Ovary (tissue), 10 donors: ENCODE measurements at places on chromosomes 4 and X.

- no peaks in the 10 kb centered on the region for H3K36me3 ChIP-seq
- no peaks in the 10 kb centered on the region for H3K27me3 ChIP-seq
- no peaks in the 10 kb centered on the region for H3K4me1 ChIP-seq
- H3K4me3 ChIP-seq, result no peak overlapping the region
- H3K27ac ChIP-seq, result no peak overlapping the region
Observed at GRCh38 chrX:97416461-97416860, 532.8 kb downstream of the RPA4 start.

GRCh38 chrX:17497193-17497592, 122.2 kb downstream of the NHS start:
- no peaks in the 10 kb centered on the region for H3K27me3 ChIP-seq
- DNase-seq, result no peak
- no peaks in the 10 kb centered on the region for H3K36me3 ChIP-seq
- H3K27ac ChIP-seq, result no peak overlapping the region
- H3K4me1 ChIP-seq, result no peaks in the 10 kb centered on the region

- H3K4me3 ChIP-seq, result no peak overlapping the region
- no peaks in the 10 kb centered on the region for H3K27me3 ChIP-seq
- H3K4me1 ChIP-seq, result peaks cover 7% of the 10 kb centered on the region
Observed at GRCh38 chr4:184099000-184099399, 118.7 kb downstream of the ENPP6 start.

DNA sequence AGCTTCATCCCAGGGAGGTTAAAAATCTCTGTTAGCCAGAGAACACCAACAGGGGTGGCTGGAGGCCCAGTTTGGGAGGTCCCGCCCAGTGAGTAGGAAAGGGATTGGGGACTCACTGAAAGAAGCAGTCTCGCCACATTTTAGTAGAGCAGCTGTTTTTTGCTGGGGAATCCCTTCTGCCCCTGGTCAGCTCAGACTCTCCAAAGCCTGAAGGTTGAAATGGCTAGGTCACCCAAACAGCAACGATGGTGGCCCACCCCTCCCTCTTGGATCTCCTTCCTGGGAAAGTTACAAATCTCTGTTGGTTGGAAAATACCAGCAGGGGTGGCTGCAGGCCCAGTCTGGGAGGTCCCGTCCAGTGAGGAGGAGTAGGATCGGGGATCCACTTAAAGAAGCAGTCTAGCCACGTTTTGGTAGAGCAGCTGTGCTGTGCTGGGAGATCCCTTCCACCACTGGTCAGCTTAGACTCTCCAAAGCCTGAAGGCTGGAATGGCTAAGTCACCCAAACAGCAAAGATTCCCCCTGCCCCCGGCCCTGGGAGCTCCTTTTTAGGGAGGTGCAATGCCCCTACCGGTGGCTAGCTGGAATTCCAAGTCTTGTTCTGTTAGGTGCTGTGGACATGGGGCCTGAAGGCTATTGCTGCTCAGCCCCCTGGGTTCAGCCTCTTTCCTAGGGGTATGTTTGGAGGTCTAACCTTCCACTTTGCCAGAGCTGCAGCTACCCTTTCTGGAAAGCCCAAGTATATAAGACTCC, 40.0 kb upstream of the TEX13A start:
- no peak for DNase-seq
- no peaks in the 10 kb centered on the region for H3K36me3 ChIP-seq

DNA sequence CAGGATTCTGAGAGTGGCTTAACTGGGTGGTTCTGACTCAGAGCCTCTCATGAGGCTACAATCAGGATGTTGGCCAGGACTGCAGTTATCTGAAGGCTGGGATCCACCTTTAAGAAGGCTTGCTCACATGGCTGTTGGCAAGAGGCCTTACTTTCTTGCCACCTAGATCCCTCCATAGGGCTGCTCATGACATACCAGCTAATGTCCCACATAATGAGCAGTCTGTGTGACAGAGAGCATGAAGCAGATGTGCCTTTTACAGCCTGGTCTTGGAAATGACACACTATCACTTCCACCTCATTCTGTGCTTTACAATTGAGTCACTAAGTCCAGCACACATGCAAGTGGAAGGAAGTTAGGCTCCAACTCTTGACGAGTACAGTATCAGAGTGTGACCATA, 4.3 kb upstream of the RBM3 start:
- no peaks in the 10 kb centered on the region for H3K36me3 ChIP-seq
- no peaks in the 10 kb centered on the region for H3K27me3 ChIP-seq
- no peak overlapping the region for H3K4me3 ChIP-seq
- DNase-seq, result no peak
- H3K27ac ChIP-seq, result no peak overlapping the region

DNA sequence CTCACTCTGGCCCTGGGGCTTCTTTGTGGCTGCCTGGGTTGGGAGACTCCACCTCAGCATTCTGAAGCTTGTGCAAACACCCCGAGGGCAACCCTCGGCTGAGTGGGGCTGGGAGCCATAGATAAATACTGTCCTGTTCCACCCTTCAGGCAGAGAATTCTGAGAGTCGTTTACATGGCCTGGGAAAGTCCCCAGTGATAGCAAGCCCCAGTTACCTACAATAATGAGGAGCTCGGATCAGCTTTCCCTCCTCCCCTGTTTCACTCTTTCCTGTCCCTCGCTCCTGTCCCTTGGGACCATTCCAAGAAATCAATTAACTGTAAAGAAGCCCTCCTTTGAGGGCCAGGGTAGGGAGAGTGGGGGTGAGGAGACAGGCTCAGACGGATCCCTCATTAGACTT, 31.6 kb upstream of the DDX3X start:
- H3K4me3 ChIP-seq, result no peak overlapping the region
- H3K27ac ChIP-seq, result no peak overlapping the region
- H3K36me3 ChIP-seq, result no peaks in the 10 kb centered on the region

DNA sequence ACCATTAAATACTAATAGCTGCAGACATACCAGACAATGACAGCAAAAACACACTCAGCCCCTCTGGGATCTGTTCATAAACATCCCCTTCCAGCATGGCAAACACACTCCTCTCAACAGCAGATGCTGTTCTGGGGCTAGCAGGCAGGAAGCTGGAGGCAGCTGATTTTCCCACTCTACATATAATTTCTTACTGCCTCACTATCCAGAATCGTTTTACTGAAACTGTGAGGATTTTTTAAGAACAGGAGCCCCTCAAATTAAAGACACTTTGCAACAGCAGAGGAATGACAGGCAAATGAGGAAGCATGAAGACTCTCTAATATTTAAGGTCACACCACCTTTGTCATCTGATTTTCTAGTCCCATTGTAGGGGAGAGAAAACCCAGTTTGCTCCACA, 2.2 kb downstream of the MAPK10 start:
- H3K4me3 ChIP-seq, result no peak overlapping the region
- H3K36me3 ChIP-seq, result no peaks in the 10 kb centered on the region
- no peak for DNase-seq
- H3K27me3 ChIP-seq, result no peaks in the 10 kb centered on the region
- H3K4me1 ChIP-seq, result peaks cover 9% of the 10 kb centered on the region
- no peak overlapping the region for H3K27ac ChIP-seq

GRCh38 chrX:29662759-29663503, 552.4 kb upstream of the MAGEB2 start:
- H3K4me3 ChIP-seq, result no peak overlapping the region
- H3K27me3 ChIP-seq, result no peaks in the 10 kb centered on the region
- no peaks in the 10 kb centered on the region for H3K4me1 ChIP-seq
- H3K36me3 ChIP-seq, result no peaks in the 10 kb centered on the region
- DNase-seq, result no peak
- no peak overlapping the region for H3K27ac ChIP-seq
